ENCODE measurements at places on chromosomes 3 and 15.

- no peak for DNase-seq
These were observed 26.8 kb downstream of the EDEM1 start for GRCh38 chr3:5214352-5214751.

GRCh38 chr3:23254282-23254681 is 51.2 kb downstream of the UBE2E2 start:
- no peak for DNase-seq

DNA sequence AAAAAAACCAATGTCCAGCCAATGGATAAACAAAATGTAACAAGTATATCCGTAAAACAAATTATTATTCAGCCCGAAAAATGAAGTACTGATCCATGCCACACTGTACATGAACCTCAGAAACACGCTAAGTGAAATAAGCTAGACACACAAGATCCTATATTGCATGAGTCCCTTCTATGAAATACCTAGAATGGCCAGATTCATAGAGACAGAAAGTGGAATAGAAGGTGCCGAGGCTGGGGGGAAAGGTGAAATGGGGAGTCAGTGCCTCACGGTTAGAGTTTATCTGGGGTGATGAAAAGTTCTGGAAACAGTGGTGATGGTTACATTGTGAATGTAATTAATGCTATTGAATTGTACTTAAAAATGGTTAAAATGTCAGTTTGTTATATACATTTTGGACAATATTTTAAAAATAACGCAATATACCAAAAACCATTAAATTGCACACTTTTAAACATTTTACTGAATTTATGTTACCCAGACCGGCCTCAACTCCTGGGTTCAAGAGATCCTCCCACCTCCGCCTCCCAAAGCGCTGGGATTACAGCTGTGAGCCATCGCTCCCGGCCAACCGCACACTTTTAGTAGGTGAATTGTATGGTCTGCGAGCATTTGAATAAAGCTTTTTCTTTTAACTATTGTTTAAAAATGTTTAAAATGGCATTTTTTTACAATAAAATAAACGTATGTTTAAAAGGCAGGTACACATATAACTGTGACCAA is 2.1 kb downstream of the RNF168 start:
- DNase-seq = no peak

DNA sequence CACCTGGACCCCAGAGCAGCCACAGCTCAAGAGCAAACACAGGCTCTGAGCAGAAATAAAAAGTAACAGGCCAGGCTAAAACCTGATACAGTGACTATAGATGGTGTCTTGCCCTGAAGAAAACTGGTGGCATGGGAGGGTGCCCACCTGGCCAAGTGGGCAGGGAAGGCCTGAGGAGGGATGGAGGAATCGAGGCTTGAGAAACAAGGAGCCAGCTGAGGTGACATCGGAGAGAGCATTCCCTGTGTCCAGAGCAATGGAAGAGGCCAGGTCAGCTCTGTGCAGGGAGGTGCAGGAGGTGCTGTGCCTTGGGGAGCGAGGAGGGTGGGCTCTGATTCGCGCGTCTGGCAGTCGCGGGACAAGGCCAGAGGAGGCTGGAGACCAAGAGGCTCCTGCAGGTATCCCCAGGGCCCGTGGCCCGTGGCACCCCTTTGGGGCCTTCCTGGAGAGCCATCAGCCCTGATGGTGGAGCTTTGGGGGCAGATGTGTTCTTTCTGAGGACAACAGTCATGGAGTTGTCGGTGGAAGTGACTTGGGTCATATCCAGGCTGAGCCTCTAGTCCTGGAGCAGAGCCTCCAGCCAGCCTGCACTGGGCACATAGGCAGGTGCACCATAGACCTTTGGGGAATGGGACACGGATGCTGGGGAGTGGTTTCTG is 56.1 kb downstream of the PLXNA1 start:
- DNase-seq = no peak

- no peak for DNase-seq
These were observed 181.0 kb downstream of the UACA start for GRCh38 chr15:70582143-70582945.

DNA sequence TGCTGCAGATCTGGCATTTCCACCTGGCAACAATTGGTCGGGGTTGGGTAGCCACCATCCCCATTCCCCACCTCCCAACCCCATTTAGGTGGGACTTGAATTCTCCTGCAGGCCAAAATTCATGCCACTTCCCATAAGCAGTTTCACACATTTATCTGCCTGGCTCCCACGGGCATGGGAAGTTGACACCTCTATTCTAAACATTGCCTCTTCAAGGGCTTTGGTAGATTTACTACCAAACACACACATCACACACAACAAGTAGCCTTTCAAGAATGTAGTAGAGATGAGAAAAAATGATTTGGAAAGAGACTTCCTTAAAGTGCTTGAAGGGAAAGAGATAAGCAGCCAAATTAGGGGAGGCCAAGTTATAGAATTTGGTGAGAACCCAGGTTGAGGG is 30.9 kb downstream of the ZBTB38 start:
- peak; percentile 13 for DNase-seq

- no peak for DNase-seq
These were observed 530.9 kb upstream of the CBLB start for GRCh38 chr3:106399761-106400160.

GRCh38 chr3:197227780-197228574 is 70.4 kb downstream of the DLG1 start:
- no peak for DNase-seq

- DNase-seq = no peak
These were observed 1.3 kb upstream of the ABCF3 start for GRCh38 chr3:184184546-184185230.

DNA sequence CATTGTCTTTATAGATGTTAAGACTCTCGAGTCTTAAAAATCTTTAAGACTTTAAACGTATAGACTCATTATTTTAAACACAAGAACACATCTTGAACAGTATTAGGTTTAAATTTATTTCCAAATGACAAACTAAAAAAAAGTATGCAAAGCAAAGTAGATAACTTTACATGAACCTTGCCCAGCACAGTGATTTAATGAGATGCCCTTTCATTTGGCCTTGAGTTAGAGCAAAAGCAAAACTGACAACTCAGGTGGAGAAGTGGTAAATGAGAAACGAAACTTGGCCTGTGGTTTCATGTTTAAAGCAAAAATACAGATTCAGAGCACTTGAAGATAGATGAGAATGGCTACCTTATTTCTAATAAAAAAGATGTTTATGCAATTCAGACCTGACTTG is 8.6 kb downstream of the GPR15 start:
- no peak for DNase-seq

DNA sequence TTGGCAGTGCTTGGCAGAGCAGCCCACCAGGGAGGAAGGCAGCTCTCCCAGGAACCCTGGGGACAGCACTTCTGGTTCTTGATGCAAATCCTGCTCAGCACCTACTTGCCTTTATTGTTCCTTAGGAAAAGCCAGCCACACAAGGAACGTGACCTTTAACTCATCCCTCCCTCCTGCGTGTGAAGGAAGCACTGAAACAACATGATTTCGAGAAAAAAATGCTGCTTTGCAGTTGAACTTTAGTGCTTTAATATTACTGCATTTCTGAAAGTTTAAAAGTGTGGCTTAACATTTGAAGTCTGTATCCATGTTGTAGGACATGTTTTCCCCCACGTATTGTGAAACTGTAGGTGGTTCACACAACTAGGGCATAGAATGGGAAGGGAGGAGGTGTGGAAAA is 50.4 kb upstream of the CTNNB1 start:
- no peak for DNase-seq

DNA sequence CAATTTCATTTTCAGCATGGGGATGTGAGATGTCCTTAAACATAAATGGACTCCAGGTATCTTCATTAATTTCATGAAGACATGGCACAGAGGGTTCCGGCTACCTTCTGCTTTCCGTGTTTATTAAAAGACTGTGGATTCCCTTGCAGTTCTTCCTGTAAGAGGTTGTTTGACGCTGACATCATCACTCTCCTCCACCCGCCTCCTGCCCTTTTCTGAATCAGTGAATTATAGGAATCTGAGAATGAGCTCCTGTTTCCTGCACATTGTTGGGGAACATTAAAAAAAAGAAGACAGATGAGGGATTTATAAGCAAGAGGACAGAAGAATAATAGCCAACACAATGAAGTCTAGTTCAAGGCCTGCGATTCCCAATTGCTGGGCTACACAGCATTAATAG is 191.3 kb downstream of the LPP start:
- no peak for DNase-seq

DNA sequence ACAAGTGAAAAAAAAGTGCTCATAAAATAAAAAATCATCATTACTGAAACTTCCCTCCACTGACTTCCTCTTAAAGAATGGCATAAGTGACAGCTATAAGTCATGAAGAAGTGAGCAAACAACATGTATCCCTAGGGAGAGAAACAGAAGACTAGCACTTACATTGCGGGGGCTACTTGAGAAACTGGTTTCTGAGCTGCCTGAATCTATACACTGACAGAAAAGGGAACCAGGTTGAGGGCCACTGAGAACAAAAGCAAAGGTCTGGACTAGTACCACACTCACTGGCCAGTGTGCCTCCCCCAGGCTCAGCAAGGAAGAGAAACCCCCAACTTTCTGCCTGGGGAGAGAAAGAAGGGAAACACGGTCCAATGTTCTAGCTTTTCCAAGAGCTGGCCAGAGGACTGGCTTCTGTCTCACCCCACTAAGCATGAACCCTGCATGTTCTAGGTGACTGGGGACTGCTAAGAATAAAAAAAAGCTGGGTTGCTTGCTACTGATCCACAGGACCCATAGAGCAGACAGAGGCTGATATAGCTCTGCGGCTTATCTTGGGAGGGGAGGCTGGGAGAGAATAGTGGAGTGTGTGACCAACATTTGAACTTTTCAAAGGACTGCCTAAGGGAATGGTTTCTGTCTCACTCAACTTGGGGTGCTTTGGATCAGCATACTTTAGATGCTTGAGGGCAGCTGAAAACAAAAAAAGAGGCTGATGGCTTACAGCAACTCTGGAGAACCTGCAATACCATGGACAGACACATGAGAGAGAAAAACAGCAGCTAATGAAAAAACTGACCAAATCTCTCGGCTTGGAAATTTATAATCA is 8.1 kb downstream of the RAD18 start:
- DNase-seq = peak; percentile 74

DNA sequence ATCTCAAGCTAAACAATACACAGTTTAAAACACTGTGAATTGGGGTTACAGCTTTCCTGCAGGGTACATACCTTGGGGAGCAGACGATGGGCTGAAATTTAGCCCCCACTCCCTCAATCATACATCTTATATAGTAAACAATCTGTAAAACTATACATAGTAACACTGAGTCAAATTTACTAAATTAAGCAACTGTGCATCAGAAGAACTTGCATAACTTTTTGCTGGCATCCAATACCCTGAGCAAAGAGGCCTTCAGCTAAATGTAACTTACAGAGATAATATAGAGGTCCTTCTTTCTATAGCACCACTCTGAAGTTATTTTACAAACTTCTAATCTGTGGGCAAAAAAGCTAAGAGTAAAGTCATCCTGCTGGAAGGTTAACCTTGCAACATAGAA is 603.6 kb upstream of the TGFBR2 start:
- DNase-seq = no peak

- DNase-seq = no peak
These were observed 237.9 kb downstream of the GAP43 start for GRCh38 chr3:115861166-115861733.

DNA sequence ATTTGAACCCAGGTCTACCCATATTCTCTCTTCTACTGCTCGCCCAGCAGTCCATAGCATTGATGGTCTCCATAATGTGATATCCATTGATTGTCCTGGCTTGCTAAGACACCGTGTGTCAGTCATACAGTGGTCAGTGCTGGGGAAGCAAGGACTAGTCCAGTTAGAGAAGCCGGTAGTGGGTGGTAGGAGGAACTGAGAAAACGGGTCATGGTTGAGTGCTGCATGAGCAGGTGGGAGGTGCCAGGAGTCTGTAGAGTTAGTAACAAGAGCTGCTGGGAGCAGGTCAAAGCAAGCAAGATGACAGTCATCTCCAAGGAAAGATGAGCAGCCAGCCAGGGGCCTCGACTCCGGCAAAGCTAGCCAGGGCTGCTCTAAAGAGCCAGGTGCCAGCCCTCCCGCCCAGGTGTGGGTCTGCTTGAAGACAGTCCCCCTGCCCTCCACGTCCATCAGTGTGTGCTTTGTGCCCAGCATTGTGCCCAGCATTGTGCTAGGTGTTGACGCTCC is 29.5 kb upstream of the USP3 start:
- DNase-seq = peak; percentile 72

GRCh38 chr15:65303687-65304380 is 643 bp upstream of the RNU5B-1 start:
- no peak for DNase-seq

DNA sequence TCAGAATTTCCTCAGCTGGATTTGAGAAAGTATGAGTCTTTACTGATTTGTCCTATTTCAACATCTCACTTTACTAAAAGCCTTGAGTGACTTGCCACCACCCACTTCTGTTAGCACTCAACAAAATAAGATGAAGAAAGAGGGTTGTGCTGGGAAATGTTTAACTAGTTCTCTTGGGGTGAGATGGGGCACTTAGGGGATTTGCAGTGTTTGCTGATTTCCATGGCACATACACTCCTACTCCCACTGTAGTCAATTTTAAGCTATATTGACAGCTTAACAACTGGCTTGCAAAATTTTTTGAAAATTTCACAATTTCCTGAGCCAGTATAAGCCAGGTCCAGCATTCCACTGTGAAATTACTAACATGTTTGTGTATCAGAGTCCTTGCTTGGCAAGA is 463.1 kb upstream of the ARHGEF26 start:
- DNase-seq = no peak

- peak; percentile 30 for DNase-seq
These were observed 65.3 kb downstream of the MEIS2 start for GRCh38 chr15:37034835-37035748.

DNA sequence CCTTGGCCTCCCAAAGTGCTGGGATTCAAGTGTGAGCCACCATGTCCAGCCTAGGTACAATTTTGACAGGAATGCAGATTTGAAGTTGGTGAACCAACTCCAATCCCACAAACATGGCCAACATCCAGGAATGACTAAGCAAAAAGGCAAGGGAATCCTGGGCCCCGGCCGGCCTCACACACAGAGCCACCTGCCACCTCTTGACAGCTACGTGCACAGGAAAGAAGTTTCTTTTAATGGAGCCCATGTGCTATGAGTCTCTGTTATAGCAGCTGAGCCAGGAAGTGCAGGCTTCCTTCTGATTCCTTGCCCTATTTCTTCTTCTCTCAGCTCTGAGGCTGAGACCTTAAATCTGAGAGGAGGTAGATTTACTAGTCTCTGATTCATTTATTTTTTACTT is 8.8 kb downstream of the TMEM40 start:
- no peak for DNase-seq

DNA sequence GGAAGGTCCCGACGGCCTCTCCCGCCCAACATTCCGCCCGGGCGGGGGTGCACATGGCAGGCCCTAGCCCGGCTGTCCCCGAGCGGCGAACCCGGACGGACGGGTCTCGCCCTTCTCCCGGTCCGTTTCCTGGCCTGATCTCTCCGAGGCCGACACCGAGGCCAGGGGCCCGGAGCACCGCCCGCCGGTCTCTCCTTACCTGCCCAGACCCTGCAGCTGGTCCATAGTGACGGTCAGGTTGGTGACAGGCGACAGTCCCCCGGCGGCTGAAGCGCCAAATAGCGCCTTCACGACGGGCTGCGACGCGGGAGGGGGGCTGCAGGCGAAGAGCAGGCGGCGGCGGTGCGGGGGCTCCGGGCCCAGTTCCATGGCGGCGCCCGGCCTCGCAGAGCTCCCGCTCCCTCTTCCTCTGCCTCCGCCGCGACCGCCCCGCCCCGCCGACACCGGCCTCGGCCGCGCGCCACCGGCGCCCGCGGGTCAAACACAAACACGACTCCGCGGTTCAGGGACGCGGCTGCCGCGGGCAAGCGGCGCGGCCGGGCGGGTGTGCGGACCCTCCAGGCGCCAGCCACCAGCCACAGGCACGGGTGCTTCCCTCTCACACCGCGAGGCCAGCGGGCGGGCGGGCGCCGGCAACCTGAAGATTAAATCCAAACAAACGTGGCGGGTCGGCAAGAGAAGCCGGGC is 495 bp downstream of the CDC25A start:
- peak; percentile 34 for DNase-seq

Measured in KBM-7 (cell line).